Left lobe of liver (tissue), 2 donors: ENCODE measurements at places on chromosomes 7 and 10. TPM values are rescaled to one million over a fixed set of nuclear protein-coding genes. Genes with fewer than 3 reads are reported as not detected.

- DNase-seq = no peak
These were observed 33.2 kb downstream of the GNAT3 start for GRCh38 chr7:80478683-80479082.

- no peak for DNase-seq
These were observed 158.2 kb upstream of the PRKCQ start for GRCh38 chr10:6738112-6738768.

- no peak for DNase-seq
These were observed 27.5 kb upstream of the PURB start for GRCh38 chr7:44912775-44913347.

GRCh38 chr7:105691082-105691679 lies 109.9 kb upstream of the EFCAB10 start:
- DNase-seq = no peak

GRCh38 chr7:13288516-13288915 lies 601.1 kb downstream of the ARL4A start:
- no peak for DNase-seq

The ZNF282 gene
- total RNA-seq = 14.1 TPM

DNA sequence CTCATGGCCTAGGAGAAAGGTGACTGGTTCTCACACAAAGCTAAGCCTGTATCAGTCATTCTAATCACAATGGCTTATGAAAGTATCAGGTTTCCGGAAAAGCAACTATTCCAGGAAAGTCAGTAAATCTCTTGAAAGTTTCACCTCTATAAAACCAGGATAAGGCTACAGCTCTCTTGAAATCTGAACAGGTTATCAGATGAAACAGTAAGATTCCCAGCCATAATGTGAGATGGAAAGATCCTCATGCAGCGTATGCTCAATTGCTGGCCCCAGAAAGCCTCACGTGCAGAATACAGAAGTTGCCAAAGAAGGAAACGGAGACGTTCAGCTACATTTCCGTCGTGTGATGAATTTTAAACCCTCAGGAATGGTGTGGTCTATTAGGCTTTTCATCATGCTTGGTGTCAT lies 90.0 kb downstream of the PFKFB3 start:
- DNase-seq = peak; percentile 41

DNA sequence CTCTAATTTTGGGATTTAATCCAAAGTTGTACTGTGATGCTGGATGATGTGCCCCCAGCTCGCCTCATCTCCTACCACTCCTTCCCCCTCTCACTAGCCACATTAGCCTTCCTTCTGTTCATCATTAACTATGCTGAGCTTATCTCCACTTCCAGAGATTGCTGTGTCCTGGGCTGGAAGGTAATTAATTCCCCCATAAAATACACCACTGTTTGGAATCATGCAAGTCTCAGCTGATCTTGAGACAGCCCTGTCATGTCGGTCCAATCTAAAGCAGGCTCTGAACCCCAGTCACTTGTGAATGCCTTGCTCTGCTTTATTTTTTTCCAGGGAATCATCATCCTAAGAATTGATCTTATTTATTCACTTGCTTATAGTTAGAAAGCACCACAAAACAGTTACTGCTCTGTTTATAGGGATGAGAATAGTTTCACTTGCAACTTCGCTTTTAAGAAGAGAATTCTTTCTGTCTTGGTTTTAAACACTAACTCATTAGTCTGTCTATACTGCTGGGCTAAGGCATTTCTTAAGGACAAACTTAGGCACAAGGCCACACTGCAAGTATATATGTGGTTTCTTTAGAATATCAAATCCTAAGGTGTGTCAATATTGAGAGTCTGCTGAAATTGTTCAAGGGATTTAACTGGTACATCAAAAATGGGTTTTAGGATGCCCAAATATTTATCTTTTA lies 341.1 kb upstream of the SEMA3A start:
- DNase-seq = no peak

The NOS3 gene
- total RNA-seq = 8.7 TPM

- no peak for DNase-seq
These were observed 125.6 kb downstream of the PPP1R3A start for GRCh38 chr7:113793171-113793570.

GRCh38 chr10:44906486-44906885 lies 4.7 kb upstream of the TMEM72 start:
- no peak for DNase-seq

DNA sequence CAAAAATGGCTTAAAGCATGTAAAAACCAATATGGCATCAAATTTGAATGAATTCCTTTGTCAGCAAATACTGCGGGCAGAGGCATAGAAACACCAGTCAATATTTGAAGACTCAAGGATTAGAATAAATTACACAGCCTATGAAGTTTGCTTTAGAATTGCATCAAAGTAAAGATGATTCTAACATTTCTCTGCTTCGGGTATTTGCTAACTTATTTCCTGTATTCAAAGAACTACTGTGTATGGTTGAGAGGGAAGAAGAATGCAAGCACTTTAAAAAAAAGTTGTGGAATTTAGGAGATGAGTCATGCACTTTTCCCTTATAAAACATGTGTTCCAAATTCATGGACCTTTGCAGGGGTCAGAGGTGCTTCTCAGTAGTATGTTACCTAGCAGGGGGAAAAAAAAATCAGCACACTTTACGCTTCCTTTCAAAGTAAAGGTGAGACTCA lies 90.1 kb downstream of the PIP4K2A start:
- no peak for DNase-seq

The RHOBTB1 gene
- total RNA-seq = 3.6 TPM

The ACTL6B gene
- total RNA-seq = not detected

- DNase-seq = no peak
These were observed 176.9 kb downstream of the RPS24 start for GRCh38 chr10:78210548-78210947.

The RPEL1 gene
- total RNA-seq = not detected

- DNase-seq = no peak
These were observed 103.9 kb downstream of the IDE start for GRCh38 chr10:92470026-92470425.

The HTR7 gene
- total RNA-seq = 0.10 TPM

The MAGI2 gene
- total RNA-seq = 2.9 TPM

GRCh38 chr10:72110673-72111401 lies 22.5 kb upstream of the SPOCK2 start:
- no peak for DNase-seq

- no peak for DNase-seq
These were observed 17.0 kb downstream of the IL15RA start for GRCh38 chr10:5960070-5960972.

The ORAI2 gene
- 1.9 TPM for total RNA-seq

The WNT8B gene
- total RNA-seq = not detected
